Activated T-helper 1 cell treated with anti-CD3 and anti-CD28 coated beads, Interleukin-2, amount 50 U/mL, for 16 hours (primary cell): ENCODE measurements at places on chromosomes 2 and 18.

DNA sequence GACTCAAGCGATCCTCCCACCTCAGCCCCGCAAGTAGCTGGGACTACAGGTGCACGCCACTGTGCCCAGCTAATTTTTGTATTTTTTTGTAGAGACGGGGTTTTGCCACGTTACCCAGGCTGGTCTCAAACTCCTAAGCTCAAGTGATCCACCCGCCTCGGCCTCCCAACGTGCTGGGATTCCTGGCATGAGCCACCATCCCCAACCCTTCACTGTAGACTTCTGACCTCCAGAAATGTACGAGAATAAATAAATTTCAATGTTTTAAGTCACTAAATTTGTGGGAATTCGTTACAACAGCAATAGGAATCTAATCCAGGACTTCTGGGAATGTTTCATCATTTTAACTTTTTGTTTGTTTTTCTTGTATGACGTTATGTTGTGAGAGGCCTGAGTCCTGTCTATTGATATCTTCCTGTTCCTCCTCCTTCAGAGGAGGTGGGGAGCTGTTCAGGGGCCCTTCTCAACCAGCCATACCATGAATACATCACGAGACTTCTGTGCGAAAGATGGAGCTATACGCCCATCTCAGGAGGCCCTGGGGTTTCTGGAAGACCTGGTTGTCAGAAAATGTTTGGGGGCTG is 40.0 kb downstream of the TEX44 start:
- no peak for DNase-seq

- DNase-seq = no peak
Measured at GRCh38 chr2:239233576-239233975, 167.2 kb downstream of the HDAC4 start.

DNA sequence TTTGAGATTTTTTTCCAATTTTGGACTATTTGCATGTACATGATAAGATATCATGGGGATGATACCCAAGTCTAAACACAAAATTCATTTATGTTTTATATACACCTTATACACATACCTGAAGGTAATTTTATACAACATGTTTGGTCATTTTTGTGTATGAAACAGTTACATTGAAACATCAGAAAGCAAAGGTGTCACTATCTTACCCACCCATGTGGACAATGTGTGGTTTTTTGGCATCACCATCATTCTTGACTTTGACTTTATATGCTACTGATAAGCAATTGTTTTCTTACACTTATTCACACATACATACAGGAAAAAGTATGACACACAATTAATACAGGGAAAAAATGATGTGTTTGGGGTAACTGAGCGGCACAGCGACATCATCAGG is 51.0 kb upstream of the ACVR1 start:
- no peak for DNase-seq

- DNase-seq = no peak
Measured at GRCh38 chr2:37614061-37614738, 57.2 kb downstream of the CDC42EP3 start.

DNA sequence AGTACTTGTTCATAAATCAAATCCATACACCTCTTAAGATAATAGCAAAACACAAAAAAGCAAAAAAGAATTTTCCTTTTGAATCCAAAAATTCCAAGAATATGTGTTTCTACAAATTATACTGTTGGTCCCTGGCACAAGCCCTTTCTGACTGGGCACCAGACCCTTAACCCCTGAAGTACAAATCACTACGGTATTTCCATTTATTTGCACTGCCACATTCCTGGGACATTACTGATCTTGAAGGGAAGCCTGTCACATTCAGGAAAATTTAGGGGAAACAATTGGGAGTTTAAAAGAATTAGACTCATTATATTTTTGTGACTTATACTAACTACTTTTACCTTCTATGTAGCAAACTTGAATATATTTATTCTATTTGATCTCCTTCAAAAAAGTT is 98.8 kb downstream of the ZNF521 start:
- DNase-seq = no peak

- DNase-seq = no peak
Measured at GRCh38 chr18:755506-755905, 43.1 kb upstream of the ENOSF1 start.

GRCh38 chr18:78739115-78739514 is 240.5 kb upstream of the SALL3 start:
- DNase-seq = no peak

- DNase-seq = no peak
Measured at GRCh38 chr2:167331636-167332232, 443.5 kb downstream of the XIRP2 start.

DNA sequence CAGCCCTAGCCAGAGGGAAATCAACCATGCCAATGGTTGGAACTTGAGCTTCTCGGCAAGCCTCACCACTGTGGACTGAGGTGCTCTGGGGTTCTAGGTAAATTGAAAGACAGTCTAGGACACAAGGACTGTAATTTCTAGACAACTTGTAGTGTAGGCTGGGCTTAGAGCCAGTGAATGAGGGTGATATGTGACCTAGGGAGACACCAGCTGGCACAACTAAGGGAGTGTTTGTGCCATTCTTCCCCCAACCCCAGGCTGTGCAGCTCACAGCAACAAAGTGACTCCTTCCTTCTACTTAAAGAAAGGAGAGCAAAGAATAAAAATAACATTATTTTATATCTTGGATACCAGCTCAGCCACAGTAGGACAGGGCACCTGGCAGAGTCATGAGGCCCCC is 1690.7 kb upstream of the TMEFF2 start:
- no peak for DNase-seq

DNA sequence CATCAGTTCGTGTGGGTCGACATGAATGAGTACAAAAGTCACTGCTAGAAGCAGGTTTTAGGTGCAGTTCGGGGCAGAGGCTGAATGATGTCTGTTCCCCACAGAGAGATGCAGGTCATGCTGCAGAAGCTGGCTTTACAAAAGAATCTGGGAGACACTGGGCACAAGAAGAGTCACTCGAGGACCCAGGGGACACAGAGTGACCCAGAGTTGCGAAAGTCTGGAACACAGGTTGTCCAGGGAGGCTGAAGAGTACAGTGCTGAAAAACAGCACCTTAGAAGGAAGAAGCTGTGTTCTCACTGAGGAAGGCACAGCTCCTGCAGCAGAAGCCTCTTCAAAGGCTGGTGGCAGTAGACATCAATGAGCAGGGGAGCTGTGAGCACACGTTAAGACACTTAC is 14.8 kb downstream of the CACNB4 start:
- DNase-seq = no peak
